RWPE1 (cell line): ENCODE measurements at places on chromosomes 11 and 22.

- DNase-seq, result no peak
These were observed 31.7 kb upstream of the SORL1 start for GRCh38 chr11:121420398-121420797.

GRCh38 chr22:20244250-20244648 lies 23.9 kb downstream of the RTN4R start:
- no peak for DNase-seq

- no peak for DNase-seq
These were observed 21.8 kb downstream of the SERPING1 start for GRCh38 chr11:57619331-57619730.

GRCh38 chr11:113796663-113797259 lies 17.2 kb downstream of the CLDN25 start:
- DNase-seq, result peak; percentile 53

DNA sequence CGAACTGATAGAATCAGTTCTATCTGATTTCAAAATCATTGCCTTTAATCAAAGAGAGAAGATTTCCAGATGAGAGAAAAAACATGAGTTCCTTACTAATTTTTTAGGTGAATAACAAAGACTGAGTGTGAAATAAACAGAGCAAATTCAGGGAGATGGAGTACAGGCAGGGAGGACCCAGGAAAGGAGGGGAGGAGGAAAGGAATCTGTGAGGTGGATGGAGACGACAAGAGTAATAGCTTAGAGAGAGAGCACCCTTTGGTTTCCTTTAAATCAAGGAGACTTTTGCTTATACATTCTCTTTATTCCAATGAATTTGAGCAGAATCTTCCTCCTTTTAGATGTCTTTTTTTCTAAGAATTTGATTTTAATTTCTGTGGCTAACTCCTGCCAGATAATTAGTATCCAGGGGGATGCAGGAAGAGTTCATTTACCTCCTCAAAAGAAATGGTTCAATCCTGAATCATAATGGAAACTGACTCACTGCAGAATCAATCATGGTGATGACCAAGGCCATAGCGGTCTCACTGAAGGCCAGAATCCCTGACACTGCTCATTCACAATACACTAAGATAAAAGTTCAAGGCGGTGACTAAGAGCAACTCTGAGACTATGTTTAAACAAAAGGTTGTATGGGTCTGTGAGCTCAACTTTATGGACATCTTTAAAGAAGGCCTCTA lies 234.0 kb upstream of the ZC3H12C start:
- DNase-seq, result no peak

- DNase-seq, result peak; percentile 89
These were observed 20.4 kb downstream of the ALKBH8 start for GRCh38 chr11:107545101-107545514.

DNA sequence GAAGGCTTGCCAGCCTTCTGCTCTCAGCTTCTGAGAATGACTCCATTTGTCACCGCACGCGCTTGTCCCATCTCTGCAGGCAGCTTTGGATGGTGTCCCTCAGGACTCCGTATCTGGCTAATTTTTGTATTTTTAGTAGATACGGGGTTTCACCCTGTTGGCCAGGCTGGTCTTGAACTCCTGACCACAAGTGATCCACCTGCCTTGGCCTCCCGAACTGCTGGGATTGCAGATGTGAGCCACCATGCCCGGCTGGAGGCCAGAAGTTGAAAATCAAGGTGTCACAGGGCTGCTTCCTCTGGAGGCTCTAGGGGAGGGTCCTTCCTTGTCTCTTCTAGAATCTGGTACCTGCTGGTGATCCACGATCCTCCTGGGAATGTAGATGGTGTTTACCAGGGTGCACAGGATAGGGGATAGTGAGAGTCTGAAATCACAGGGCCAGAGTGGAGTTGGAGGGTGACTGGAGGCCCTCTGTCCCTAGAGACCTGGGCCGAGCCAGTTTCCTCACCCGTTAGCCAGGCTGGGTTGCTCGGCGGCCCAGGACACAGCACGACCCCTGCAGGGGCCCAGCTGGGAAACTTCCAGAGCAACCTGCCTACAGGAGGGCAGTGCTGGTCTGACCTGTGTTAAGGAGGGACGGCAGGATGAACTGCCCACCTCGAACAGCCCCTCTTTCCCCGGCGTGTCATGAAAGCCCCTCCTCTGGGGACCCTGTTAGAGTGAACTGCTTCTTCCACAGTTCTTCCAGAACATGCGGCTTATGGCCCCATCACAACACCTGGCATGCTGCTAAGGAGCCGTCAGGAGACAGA lies 48.9 kb upstream of the SHANK2 start:
- DNase-seq, result no peak

- DNase-seq, result peak; percentile 46
These were observed 349.9 kb upstream of the ANO3 start for GRCh38 chr11:25981998-25982397.

- DNase-seq, result no peak
These were observed 84.2 kb downstream of the FDX1 start for GRCh38 chr11:110513846-110514437.

DNA sequence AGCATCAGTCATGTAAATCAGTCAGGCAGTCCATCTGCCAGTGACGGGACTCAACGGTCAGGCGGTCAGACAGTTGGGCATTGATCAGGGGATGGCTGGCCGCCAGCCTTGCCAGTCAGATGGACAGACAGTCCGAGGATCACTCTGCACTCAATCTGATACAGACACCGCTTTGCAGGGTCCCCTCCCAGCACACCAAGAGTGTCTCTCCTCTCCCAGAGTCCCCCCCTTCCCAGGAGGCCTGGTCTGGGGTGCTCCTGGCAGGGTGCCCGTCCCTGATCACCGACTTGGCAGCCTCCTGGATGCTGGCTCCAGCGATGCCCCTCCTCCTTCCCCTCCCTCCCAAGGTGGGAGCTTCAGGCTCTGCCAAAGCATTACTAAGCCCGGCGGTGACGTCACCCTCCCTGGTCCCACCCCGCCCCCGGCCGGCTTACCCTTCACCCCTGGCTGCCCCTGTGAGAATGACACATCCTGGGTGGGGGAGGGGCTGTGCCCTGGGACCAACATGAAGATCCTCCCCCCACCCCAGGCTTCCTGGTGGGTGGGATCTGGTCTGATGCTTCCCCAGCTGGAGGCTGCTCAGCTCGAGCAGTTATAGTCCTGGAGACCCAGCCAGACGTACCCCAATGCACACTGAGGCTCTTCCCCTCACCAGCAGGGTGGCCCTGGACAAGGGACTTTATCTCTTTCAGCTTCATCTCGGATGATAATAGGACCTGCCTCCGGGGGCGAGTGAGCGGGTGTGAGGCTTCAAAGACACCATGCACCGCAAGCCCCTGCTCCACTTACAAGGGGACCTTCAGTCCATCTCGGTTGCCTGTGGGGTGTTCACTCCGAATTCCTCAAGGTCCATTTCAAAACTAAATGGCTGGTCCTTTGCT lies 69.2 kb downstream of the CD82 start:
- DNase-seq, result peak; percentile 85

DNA sequence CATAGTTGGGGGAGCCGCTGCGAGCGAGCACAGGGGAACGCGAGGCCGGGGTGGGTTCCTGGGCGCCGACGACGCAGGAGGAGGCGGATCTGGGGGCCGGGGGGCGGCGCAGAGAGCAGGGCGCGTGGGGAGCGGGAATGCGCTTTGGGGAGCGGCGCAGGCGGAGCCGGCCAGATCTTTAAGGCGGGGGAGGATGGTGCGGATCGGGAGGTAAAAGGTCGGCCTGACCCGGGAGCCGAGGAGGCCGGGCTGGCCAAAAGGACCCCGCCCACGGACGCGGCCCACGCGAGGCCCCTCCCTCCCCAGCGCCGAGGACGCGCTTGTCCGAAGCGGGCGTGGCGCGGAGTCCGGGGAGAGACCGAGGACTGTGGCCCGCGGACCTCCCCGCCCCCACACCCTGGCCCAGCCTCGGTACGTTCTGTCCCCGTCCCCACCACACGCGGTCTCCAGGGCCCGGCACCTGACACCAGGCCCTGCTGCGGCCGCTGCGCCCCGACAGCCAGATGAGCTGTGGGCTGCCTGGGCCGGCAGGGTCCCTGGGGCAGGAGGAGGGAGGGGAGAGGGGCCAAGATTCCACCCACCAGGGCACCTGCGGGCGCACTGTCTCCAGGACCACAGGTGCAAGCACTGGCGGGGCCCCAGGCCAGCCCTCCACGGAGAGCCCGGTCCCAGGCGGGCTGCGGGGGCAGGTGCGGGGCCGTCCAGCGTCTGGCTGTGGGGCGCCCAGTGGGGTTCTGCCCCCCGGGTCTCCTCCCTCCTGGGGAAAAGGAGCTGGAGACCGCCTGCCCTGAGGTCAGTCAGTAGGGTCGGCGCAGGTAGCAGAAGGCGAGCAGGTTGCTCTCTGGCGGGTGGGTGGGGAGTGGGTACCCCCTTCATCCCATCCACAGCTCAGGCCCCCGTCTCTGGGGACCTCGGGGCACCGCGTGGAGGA lies 10.9 kb downstream of the PIM3 start:
- DNase-seq, result no peak

DNA sequence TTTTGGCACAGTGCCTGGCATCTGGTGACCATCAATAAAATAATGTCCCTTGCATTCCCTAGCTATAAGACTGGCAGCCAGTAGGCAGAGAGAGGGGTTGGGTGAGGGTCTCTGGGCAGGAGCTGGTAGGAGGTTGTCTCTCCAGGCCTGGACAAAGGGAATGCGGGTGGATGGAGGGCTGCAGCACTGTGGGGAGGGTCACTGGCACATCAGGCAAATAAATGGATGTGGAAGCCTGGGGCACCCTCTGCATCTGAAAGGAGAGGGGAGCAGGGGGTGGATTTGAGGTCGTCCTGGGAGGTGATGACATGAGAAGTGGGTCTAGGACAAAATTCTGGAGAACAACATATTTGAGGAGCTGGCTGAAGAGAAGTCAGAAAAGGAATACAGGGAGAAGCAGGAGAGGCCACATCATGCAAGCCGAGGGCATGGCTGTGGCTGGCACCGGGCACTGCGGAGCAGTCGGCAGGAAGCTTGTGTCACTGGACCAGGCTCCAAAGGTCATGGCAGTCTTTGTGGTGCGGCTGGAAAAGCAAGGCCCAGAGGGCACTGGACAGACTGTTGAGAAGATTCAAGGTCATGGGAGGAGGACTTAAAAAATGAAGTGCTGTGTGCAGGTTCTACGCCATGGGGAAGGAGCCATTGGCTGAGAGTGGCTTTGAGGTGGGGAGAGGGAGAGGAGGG lies 36.5 kb upstream of the THY1 start:
- no peak for DNase-seq

DNA sequence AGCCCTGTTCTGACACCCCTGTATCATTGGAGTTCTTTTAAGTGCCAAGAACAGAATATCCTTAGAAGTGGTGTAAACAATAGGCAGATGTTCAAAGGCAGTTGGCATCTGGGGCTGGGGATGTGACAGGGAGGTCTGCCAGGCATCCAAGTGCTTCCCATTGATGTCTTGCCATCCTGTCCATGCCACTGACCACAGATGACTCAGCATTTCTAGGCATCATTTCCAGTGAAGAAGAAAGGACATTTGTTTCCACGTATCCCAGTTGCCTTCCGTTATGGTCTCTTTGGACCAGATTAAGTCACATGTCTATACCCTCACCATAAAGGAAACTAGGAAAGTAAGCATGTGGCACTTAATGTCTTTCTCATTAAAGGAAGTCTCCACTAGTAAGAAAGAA lies 76.7 kb upstream of the BARX2 start:
- no peak for DNase-seq

DNA sequence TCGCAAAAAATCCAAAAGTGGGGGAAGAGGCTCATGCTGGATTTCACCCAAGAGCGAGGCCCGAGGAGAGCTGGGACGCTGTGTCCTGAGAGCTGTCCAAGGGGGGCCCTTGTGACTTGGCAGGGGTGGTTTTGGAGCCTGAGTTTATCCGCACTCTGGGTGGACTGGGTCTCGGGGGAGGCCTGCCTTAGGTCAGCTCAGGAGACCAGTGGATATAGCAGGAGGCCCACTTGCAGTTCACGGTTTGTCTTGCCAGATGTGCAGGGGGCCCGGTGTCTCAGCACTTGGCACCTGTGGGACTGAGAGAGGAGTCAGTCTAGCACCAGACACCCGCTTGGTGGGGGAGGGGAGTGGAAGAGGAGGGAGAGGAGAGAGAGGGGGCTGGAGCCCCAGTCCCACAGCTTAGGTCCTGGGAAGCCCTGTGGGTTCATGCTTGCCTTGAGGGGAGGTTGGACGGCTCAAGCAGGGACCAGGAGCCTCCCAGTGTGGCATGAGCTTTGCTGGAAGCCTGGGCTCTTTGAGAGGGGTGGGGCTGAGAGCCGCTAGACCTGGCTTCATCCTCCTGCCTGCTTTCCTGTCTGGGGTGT lies 33.4 kb downstream of the PARVB start:
- no peak for DNase-seq

DNA sequence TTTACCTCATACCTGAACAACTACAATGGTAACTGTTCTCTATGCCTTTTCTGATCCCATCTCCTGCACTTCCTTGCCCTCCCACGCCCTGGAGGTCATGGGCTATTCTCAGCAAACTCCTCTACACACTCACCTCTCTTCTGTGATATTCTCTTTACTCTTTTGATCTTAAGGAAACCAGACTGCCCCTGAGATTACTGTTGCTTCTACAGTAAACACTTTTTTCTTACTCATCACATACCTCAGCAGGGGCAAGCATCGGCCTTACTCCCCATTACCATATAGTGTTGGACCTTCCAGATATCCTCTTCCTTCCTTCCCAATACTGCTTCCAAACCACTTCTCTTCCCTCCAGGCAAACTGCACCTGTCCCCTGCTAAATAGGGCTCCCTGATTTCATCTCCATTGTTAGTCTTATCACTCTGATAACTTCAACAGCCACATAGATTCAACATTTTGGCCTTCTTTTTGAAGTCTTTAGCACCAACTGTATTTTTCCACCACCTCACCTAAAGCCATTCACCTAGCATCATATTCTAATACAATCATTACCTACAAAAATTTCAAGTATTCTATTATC lies 141.2 kb downstream of the RBFOX2 start:
- DNase-seq, result no peak

DNA sequence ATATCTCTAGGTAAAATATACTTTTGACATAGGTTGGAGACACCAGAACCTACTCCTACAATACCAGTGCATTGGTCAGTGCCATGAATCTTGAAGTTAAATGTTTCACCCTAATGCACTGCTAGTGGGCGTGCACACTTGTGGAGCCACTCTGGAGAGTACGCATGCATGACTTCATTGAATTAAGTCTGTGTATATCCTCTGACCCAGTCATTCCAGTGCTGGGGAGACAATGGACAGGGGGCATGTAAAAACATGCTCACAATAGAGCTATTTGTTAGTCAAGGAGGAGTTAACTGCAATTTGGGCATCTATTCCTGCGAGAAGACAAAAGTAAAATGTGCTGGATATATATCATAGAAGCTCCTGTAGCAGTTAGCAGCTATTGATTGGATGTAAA lies 335.4 kb upstream of the NCAM1 start:
- DNase-seq, result peak; percentile 42

GRCh38 chr11:77205467-77206263 lies 77.6 kb downstream of the MYO7A start:
- no peak for DNase-seq

DNA sequence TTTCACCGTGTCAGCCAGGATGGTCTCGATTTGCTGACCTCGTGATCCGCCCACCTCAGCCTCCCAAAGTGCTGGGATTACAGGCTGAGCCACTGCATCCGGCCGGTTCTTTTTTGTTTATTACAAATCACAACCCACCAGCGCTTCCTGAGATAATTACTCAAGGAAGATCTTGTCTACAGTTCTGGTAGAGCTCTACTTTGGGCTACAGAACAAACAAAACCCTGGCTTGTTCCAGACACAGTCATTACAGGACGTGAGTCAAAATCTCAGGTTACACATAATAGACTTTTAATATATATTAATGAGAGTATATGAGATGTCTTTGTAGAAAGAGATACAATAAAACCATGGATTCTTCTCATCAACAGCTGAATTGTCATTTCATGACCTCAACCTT lies 42.8 kb upstream of the NUP50 start:
- DNase-seq, result no peak
